Neural crest cell (in vitro differentiated cells): ENCODE measurements at places on chromosomes 4 and X.

- no peak for DNase-seq
Observed at GRCh38 chr4:20367446-20367845, 115.7 kb downstream of the SLIT2 start.

- DNase-seq, result no peak
Observed at GRCh38 chr4:34200535-34200934, 2043.8 kb downstream of the ARAP2 start.

GRCh38 chr4:8534129-8534528, 46.1 kb upstream of the GPR78 start:
- DNase-seq, result no peak

GRCh38 chrX:10120828-10121227, 35.9 kb upstream of the CLCN4 start:
- no peak for DNase-seq

GRCh38 chr4:78829296-78829695, 53.1 kb downstream of the BMP2K start:
- DNase-seq, result no peak

GRCh38 chr4:147430111-147430510, 50.8 kb upstream of the EDNRA start:
- no peak for DNase-seq

- DNase-seq, result no peak
Observed at GRCh38 chrX:113512700-113513395, 672.2 kb upstream of the AMOT start.

DNA sequence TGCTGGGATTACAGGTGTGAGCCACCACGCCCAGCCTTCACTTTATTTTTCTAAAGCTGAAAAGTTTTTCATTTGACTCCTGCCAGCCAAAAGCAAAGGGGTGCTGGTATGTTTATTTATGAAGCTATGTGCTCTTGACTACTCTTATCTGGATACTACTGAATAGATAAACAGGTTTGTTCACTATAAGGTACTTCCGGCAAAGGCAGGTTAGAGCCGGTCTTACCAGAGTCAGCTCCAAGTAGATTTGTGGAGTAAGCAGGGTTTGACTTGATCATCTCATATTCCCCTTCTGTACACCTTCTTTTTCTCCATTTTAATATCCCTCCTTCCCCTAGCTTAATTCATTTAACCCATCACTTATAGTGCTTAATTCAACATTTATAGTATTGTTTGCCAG, 175.4 kb upstream of the MBNL3 start:
- DNase-seq, result no peak

- no peak for DNase-seq
Observed at GRCh38 chrX:71320126-71320525, 18.6 kb downstream of the ITGB1BP2 start.

- peak; percentile 35 for DNase-seq
Observed at GRCh38 chr4:183445097-183445428, 627 bp downstream of the CDKN2AIP start.

DNA sequence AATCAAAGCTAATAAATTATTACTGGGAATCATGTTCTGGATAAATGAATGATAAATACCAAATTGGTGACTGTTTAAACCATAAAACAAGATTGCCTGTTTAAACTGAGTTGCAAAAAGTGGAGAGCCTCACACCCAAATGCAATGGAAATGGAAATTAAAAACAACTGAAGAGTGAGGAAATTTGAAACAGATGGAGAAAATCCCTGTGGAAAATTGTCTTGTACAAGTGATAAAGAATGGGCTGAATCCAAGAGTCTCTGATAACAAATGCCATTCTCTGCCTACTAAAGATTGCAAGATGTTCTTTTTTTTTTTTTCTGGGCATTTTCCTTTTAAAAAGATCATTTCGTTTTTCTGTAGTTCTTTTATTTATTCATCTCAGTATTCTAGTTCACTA, 426.3 kb downstream of the NLGN4X start:
- DNase-seq, result no peak

- no peak for DNase-seq
Observed at GRCh38 chrX:52015794-52016193, 53.2 kb downstream of the MAGED4B start.

DNA sequence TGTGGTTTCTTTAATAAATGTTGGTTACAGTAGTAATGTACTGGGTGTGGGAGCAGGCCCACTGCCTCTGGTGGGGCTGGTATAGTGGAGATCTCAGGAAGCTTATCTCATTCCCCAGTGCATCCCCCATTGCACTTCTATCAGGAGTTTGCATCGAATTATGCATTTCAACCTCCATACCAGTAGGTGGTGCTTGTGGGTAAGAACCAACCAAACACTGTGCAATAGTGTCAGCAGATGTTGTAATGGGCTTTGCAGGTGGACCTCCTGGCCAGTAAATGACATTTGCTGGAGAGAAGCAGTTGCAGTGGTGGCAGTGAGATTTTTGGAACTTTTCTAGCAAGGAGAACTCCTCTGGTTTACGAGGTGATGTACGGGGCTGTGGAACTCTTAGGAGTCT, 150.6 kb downstream of the POU3F4 start:
- DNase-seq, result no peak

GRCh38 chr4:47553329-47554125, 68.5 kb downstream of the ATP10D start:
- DNase-seq, result no peak

GRCh38 chr4:41373221-41373620, 116.5 kb downstream of the UCHL1 start:
- DNase-seq, result no peak

DNA sequence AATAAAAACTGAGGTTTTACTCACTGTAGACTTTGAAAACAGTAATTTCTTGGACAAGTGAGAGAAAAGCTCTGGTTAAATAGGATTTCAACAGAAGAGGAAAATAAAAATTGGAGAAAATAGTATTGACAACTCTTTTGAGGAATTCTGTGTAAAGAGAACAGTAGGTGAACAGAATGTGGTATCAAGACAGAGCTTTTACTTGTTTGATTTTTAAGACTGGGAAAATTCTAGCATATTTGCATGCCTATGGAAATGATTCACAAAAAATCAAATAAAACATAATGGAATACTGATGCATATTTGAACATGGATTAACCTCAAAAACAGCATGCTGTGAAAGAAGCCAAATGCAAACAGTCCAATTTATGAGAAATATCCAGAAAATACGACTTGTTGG, 504.6 kb downstream of the KCTD8 start:
- DNase-seq, result no peak

GRCh38 chr4:145436796-145437195, 44.9 kb upstream of the SMAD1 start:
- DNase-seq, result no peak

DNA sequence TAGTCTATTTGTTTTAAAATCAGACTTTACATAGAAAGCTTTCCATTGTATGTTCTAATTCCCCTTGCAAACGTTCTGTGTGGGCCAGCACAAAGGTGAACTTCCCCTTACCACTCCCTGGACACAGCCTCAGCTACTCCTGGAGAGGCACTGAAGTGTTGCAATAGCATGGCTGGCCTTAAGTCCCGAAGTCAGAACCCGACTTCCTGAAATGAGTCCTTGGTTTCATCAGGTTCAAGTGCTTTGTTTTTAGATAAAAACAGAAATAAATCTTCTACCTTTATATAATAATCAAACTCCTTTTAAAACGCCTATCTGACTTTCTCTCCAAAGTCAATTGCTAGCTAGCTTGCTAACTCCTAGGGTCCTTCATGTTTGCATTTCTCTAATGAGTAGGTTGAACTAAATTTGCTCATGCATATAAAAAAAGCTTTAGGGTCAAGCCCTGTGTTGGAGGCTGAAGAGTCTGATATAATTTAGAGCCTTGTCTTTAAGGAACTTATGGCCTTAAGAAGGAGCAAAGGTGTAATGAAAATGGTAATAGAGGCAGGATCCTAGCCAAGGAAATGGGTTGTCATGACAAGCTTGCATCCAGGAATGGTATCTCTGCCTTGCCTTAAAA, 9.0 kb downstream of the BMP3 start:
- DNase-seq, result no peak

- no peak for DNase-seq
Observed at GRCh38 chr4:106323119-106323518, 6.8 kb downstream of the AIMP1 start.

GRCh38 chrX:111047575-111047974, 48.4 kb upstream of the PAK3 start:
- no peak for DNase-seq

DNA sequence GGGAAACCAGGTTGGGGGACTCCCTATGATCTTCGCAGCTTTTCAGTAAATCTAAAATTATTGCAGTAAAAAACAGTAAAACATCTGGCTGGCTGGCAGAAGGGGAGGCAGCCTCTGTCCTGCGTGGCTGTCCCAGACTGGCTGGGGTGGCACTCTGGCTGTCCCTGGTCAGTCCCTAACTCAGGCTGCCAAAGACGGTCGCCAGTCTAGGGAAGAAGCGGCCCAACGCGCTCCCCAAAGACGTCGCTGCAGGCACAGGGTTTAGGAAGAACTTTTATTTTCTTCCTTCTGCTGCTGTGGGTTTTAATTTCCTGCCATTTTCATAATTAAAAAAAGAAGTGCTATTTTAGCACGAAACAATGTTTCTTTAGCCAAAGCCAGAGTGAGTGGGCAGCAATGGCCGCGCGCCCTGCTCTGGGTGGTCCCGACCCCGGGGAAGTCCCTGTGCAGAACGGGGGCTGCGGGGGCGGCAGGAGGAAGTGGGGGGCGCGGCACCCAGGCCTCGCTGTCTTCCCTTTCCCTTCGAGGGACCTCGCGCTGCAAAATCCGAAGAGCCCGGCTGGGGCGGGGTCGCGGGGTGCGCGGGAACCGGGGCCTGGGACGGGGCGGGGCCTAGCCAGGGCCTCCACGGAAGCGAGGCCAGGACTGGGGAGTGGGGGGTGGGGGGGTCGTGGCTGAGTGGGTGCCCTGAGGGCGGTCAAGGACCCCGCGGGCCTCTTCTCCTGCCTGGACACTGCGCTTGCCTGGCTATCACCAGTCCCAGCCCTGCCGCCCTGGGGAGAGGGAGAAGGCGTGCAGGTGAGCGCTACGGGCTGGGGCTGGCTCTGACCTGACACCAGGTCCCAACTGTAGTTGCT, 6.3 kb upstream of the LETM1 start:
- no peak for DNase-seq

GRCh38 chr4:69092190-69092589, 4.1 kb upstream of the UGT2B7 start:
- DNase-seq, result no peak

GRCh38 chr4:151808542-151808941, 47.7 kb upstream of the GATB start:
- DNase-seq, result no peak

DNA sequence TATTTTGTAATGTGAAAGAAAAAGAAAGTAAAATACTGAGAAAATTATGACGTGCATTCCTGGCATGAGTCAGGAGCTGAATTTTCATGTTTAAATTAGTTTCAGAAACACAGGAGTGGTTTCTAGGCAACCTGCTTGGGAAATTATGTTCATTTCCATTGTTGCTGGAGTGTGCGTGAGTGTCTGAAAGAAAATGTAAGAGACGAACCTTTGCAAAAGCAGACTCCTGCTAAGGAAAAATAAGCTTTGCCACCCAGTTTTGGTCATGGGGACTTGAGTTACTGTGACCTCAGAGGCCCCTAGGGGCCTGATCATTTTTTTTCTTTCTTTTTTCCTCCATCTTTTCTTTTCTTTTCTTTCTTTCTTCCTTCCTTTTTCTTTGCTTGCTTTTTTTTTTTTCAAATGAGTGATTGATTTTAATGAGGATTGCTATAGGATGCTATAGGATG, 18.8 kb upstream of the CHRNA9 start:
- DNase-seq, result no peak

DNA sequence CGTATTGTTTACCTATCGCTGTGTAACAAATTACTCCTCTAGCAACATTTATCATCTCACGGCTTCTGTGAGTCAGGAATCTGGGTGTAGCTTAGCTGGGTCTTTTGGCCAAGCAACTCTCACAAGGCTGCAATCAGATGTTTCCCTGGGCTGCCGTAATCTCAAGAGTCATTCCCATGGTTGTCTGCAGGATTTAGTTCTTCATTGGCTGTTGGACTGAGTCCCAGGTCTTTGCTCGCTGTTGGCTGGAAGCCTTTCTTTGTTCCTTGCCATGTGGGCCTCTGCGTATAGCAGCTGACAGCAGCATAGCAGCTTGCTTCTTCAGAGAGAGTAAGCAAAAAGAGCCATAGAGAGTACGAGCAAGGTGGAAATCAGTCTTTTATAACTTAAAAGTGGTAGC, 16.8 kb downstream of the POLR2B start:
- no peak for DNase-seq

- DNase-seq, result no peak
Observed at GRCh38 chr4:42144028-42144427, 8.4 kb downstream of the BEND4 start.

DNA sequence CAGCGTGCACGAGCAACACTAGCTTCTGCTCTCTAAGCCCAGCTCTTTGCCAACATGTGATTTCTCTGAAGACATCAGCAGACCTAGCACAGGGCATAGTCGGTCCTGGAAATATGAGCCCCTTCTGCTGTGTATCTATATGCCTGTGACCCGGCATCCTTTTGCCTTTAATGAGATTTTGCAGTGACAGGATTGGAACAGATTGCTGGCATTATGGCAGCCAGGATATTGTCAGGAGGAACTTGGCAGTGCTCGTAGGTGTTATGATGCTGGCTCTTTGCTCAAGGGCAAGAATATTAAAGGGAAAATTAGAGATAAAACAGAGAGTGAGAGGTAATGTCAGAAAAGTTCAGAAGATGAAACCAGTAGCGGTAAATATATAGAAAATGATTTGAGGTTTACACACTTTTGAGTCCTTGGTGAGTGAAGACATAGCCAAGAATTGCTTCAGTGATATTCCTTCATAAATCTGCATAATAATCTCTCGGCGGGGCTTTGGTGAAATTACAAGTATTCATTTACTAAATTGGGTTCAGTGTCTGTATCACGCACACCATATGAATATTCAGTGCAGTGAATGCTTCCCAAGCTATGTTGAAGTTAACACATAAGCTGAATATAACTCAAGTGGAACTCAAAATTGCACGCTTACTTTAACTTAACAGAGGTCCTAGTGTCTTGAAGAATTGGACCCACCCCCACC, 502.1 kb upstream of the NR3C2 start:
- no peak for DNase-seq

DNA sequence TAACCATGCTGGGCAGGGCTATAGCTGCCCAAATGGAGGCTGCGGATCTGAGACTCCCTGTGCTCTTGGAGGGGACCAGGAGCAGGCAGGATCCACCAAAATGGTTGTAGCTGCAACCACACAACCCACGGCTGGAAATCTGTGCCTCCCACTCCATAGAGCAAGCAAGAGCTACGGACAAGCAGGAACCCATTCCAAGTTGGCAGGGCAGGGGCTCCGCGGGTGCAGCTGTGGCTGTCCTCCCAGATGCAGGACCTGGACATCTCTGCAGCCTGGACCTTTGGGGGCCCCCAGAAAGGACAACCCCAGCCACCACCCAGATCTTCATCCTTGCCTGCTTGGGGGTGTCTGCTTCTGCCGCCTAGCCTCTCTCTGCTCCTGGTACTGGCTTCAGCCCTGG, 154.1 kb upstream of the TRAM1L1 start:
- DNase-seq, result no peak

DNA sequence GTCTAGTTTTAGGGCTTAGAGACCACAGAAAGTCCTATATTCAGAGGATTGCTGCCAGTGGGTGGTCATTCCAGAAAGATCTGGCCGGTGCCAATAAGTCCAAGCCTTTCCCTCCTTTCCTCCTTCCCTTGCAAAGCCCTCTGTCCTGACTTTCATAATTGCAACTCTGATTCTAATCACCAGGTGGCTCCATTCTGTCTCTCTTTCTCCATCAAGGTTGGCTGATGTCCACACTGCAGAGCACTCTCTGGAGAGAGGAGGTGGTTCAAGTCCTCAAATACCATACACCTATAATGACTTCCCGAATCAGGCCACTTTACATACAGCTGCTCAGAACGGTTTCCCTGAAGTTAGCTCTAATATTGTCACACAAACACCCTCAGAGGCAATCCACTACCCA, 22.4 kb upstream of the ARMCX4 start:
- DNase-seq, result no peak

- DNase-seq, result no peak
Observed at GRCh38 chr4:148283665-148284064, 158.5 kb downstream of the NR3C2 start.
